ENCODE measurements at places on chromosomes 4 and X.

- DNase-seq = no peak
These were observed 129.2 kb downstream of the FAM53A start for GRCh38 chr4:1554876-1555265.

GRCh38 chr4:84578540-84579402, 4.2 kb upstream of the CDS1 start:
- DNase-seq = no peak

- no peak for DNase-seq
These were observed 62.3 kb upstream of the TLL1 start for GRCh38 chr4:165810726-165811125.

DNA sequence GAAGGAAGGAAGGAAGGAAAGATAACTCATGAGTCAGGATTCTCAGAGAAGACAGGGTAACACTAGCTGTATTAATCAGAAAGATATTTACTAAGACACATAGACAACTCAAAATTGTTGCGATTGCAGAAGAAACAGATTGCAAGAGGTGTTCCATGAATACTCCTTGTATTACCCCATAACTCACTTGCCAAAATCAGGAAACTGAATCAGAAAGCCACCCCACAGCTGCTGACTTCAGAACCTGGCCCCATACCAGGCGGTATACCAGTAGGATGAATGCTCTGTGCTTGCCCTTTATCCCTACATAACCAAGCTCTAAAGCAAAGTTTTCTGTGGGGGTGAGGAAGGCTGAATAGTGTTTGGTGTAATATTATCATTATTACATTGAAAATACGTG, 468.5 kb downstream of the IQCM start:
- DNase-seq = no peak

DNA sequence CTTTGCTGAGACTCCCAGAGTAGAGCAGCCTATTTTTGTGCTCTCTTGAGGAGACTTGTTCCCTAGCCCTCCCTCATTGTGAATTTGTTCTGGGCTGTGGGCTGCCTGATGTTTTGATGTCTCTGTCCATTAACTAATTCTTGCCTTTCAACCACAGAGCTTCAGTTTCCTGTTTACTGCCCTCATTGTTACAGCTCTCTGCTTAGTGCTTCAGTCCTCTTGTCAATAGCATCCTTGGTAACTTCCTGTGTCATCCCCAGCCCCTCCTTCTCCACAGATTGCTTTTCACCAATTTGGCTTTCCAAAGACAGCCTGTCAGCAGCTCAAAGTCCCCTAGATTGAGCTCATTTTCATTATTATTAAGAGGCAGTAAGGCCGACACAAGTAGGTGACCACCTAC, 69.9 kb downstream of the COX7B2 start:
- DNase-seq = no peak

- no peak for DNase-seq
These were observed 2.5 kb upstream of the EFNB1 start for GRCh38 chrX:68826113-68826980.

DNA sequence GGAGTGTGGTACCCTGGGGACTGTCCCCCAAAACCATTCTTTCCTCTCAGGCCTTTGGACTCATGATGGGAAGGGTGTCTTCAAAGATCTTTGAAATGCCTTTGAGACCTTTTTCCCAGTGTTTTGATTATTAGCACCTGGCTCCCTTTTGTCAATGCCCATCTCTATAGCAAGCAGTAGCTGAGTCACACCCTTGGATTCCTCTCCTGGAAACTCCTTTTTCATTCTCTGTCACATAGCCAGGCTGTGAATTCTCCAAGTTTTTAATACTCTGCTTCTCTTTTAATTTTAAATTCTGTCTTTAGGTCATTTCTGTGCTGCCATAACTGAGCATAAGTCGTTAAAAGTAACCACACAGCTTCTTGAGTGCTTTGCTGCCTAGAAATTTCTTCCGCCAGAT, 29.7 kb downstream of the IL21 start:
- DNase-seq = no peak

DNA sequence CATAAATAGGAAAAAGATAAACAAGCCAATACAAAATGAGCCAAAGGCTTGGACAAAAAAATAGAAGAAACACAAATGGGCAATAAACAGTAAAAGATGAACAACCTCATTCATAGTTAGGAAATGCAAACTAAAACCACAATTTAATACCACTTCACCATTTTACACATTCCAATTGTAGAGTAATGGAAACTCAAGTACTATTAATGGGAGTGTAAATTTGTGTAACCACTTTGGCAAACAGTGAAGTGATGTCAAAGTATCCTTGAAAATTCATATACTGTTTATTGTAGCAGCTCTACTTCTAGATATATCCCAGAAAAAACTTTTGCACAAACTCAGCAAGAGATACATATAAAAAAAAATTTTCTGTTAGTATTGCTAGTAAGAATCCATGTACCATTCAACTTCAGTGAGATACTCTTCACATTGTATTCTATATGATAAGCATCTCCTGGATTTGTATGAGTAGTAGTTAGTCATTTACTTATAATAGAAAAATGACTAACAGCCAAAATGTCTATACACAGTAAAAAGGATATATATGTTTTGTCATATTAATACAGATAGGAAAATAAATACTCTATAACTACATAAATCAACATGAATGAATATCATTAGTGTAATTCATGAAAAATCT, 229.8 kb downstream of the DKK2 start:
- DNase-seq = no peak

DNA sequence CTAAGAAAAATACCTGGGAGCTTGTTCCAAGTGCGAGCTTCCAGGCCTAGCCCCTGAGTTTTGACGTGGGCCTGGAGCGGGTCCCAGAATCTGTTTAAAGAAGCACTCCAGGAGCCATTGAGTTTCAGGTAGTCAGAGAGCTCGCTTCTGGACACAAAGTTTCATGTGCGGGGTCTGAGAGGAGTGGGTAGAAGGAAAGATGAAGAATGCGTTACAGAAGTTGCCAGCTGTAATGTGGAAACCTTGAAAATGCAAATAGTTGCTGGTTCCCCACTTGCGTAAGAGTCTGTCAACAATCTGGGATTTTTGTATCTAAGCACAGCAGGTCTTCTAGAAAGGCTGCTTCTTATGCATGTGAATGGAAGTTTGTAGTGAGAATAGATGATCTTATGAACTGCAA, 77.5 kb upstream of the CLCN4 start:
- no peak for DNase-seq

GRCh38 chr4:102439812-102440211, 61.3 kb upstream of the NFKB1 start:
- no peak for DNase-seq

- DNase-seq = no peak
These were observed 177.7 kb downstream of the RBM46 start for GRCh38 chr4:154958621-154959358.

DNA sequence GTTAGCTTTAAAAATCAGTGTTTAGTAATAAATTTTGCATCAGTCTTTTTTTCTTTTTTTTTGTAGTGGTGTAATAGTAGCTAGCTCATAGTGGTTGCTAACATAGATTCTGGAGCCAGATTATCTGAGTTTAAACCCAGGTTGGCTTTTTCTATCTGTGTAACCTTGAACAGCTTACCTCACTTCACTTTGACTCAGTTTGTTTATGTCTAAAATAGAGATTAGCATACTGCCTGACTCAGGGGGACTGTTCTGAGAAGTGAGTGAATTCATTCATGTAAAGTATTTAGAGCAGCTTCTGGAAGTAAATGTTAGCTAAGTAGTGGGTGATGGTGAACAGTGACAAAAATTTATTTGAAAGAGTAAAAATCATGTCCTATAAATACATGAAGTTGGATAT, 32.9 kb downstream of the CPEB2 start:
- DNase-seq = no peak

GRCh38 chr4:176569301-176569700, 223.4 kb downstream of the VEGFC start:
- DNase-seq = no peak

DNA sequence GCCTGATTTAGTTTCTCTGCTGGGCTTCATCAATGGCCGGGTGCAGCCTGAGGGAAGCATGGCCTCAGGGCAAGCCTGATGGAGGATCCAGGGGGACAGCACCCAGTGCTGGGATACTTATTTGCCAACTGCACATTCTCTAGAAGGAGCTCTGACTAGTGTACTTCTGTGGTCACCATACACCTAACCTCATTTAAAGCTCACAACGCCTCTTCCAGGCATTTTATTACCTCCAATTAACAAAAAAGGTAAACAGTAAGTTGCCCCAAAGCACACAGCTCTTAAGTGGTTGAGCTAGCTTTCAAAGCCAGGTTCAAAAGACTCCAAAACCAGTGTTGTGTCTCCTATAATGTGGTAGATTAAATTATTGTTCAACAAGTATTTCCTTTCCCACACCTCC, 26.8 kb upstream of the ATXN3L start:
- no peak for DNase-seq

DNA sequence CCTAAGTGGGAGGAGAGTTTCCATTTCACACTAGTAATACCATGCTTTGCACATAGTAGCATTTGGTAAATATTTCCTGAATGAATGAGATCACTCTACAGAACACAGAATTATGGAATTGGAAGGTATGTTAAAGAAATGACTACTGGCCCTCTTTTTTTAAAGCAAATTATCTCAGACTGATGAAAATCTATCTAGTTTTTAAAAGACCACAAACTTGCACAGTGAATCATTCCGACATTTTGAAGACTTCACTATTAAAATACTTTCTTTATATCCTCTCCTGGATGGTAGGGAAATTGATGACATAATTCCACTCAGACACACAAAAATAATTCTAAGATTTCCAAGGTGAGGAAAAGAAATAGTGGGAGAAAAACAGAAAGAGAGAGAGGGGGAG, 68.4 kb upstream of the ETNPPL start:
- DNase-seq = no peak

DNA sequence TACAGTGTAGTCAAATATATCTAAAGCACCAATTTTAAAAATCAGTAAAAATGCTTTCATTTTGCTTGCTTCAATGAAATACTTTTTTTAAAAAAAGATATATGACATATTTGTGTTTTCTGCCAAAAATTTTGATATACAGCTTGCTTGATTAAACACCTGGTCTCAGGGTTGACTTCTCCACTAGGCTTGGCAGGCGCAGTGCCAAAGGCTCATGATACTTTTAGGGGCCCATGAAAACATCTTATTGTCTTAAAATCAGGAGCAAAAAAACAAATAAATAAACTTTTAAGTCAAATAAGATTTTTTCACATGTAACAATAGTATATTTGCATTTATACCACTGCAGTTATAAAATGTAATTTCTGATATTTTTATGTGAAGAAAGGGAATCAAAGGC, 95.6 kb downstream of the ADGRA3 start:
- no peak for DNase-seq

DNA sequence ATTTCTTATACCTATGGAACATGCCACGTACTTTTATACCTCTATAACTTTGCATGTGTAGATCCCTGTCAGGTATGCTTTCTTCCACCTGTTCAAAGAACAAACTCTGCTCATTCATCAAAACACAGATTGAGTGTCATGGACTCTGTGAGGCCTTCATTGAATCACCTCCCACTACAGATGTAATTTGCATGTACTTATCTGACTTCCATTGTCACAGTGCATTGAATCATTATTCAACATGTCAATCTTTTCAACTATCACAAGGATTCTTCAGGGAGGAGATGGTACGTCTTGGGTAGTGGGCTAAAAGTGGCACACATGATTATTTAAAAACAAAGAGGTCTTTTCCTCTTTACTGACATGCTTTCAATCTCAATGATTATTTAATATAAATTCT, 24.1 kb downstream of the SPOCK3 start:
- no peak for DNase-seq

Measured in stimulated activated CD8-positive, alpha-beta memory T cell treated with anti-CD3 and anti-CD28 coated beads, Interleukin-4, amount 100 ng/mL, for 1 hour (primary cell).